GM23338 (cell line): ENCODE measurements at places on chromosomes 3 and 15.

DNA sequence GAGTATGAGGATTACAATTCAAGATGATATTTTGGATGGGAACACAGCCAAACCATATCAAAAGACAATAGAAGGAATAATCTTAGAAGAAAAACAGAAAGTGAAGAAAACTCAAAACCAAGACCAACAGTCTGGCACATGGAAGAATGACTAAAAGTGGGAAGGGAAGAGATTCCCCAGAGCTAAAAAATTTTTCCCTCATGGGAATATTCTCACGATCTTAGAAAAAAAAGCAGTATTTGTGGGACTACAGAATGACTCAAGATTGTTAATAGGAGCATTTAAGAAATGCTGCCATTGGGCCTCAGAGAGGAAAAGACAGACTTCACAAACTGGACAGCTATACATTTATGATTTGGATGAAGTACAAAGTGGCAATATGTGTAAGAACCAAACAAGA, 18.3 kb downstream of the OSTN start:
- no peak for DNase-seq

DNA sequence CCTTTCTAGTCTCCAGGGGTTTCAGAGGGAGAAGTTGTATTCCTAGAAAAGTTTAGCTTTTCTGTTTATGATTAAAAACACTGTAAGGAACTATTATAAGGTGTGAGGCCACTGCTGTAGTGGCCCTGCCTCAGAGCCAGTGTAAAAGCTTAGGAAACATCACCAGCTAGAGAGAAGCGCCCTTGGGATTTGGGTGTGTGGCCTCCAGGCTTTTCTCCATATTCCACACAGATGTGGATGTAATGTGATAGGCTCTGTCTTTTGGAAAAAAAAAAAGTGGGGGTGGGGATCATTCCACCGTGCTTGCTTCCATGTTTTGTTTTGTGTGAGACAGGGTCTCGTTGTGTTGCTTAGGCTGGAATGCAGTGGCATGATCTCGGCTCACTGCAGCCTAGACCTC, 13.9 kb downstream of the SEC61A1 start:
- DNase-seq, result no peak

GRCh38 chr3:40073310-40074007, 236.0 kb upstream of the EIF1B start:
- peak; percentile 65 for DNase-seq

DNA sequence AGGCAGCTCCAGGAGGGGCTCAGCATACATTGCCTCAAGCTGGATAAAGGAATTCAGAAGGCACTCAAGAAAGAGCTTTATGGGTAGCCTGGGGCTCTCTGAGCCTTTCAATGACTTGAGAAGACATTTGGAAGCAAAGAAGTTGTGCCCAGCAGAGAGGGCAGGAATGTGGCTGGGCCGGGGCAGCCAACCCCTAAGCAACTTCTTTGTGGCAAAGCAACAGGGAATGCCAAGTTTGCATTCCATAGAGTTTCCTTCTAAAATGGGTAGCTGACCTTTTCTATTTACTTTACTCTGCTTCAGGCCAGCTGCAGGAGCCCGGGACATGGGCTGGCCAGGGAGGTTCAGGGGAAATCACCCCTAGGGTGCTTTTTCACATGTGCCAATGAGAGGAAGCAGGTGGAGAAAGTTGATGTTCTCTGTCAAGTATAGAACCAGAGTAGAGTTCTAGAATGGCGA, 45.6 kb downstream of the CCDC12 start:
- no peak for DNase-seq

DNA sequence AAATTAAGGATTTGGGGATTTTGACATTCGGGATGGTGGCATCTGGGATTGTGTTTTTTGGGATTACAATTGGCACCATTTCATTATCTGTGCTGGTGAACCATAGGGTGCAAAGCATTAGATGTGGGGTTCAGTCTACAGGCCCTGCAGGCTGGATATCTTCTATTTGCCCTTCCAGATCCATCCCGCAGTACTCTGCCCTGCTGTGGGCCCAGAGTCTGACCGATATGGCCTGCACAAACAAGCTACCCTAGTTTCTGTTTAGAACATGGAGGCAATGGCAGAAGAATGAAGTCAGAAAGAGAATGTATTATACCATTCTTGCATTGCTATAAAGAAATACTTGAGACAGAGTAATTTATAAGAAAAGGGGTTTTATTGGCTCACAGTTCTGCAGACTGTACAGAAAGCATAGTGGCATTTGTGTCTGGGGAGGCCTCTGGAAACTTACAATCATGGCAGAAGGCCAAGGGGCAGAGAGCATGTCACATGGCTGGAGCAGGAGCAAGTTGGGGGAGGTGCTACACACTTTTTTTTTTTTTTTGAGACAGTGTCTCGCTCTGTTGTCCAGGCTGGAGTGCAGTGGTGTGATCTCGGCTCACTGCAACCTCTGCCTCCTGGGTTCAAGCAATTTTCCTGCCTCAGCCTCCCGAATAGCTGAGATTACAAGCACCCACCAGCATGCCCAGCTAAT, 93.7 kb downstream of the NCEH1 start:
- DNase-seq, result no peak

DNA sequence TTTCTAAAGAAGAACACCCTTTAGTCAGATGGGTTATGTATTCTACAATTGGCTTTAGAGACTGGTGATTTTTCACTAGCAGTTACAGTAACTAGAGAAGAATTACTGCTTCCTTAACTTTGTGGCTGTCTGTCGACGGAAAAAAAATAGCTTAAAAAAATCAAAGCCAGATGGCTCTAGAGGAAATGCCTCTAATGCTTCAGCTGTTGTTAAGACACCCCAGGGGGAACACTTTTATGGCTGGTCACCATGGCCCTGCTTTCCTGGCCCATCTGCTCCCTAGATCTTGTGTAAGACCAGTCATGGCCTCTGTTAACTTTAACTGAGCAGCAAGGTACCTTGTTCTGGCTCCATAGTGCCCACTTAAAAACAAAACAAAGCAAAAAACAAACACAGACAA, 198.6 kb upstream of the PLSCR5 start:
- peak; percentile 36 for DNase-seq

DNA sequence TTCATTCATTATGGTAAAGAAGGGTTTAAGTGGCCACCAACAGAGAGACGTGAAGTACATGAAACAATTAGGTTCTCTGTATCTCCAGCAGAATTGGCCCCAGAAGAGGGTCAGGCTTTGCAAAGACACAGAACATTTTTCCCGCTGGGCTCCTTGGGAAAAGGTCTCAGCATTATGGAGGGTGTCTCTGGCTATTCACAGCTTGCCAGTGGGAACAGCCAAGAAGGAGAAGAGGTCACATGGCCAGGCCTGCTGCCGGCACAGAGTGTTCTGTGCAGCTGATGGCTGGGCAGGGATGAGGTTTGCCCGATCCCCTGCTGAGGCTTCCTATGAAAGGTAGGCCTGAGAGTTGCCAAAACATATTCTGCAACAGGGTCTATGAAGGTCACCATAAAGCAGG, 77.8 kb upstream of the LPP start:
- DNase-seq, result no peak

DNA sequence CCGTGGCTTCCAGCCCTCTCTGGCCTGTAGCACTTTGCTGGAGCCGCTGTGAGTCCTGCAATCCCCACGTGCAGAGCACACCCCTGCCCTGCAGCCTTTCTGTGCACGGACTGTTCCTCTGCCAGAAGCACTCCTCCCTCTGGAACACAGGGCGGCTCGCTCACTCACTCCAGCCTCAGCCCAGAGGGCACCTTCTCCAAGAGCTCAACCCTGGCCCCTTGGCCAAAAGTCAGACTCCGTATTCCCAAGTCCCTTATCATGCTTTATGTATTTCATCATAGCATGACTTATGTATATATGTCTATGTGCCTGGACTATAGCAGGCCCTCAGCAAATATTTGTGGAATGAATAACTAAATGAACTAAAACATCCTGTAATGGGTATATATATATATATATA, 63.2 kb downstream of the ASB7 start:
- DNase-seq, result no peak

GRCh38 chr15:29676961-29677402, 145.3 kb downstream of the TJP1 start:
- DNase-seq, result no peak

DNA sequence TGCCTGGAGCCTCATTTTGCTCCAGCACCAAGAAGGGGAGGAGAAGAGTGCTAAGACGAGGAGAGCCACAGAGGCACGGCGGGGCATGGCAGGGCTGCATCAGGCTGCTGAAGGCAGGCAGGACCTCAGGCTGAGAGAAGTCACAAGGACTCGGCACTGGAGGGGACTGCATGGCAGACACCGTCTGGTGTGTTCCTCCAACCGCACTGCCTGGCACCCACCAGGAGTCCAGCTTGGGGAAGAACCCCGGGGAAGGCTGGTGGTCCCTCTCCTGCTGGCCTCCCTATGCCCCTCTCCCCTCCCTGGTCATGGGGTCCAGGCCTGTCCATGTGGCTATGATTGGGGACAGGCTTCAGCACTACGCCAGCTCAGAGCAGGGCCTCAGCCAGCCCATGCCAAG, 153.2 kb upstream of the MEF2A start:
- DNase-seq, result no peak

- DNase-seq, result no peak
These were observed 4.6 kb upstream of the KCTD6 start for GRCh38 chr3:58487140-58487886.
